HEK293T (cell line): ENCODE measurements at places on chromosomes 1 and 21.

GRCh38 chr1:245260883-245261282 lies 106.1 kb downstream of the KIF26B start:
- no peak for DNase-seq

- no peak for DNase-seq
Observed at GRCh38 chr21:44750675-44751025, 39.3 kb upstream of the TSPEAR start.

DNA sequence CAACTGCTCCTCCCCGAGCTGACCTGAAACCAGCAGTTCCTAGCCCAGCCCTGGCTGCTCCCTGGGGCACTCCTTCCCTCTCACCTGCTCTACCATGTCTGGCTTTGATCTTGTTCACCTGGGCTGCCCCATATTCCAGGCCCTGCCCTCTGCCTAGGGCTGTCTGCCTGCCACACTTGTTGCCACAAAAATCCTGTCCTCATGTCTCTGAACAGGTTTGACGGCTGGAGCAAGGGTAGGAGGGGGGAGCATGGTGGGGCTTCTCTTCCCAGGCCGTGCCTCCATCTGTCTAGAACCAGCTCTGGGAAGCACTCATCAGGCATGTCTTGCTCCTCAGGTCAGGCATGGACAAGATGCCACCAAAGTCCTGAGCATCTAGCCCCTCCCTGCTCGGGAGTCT lies 44.3 kb upstream of the WNT2B start:
- no peak for DNase-seq

DNA sequence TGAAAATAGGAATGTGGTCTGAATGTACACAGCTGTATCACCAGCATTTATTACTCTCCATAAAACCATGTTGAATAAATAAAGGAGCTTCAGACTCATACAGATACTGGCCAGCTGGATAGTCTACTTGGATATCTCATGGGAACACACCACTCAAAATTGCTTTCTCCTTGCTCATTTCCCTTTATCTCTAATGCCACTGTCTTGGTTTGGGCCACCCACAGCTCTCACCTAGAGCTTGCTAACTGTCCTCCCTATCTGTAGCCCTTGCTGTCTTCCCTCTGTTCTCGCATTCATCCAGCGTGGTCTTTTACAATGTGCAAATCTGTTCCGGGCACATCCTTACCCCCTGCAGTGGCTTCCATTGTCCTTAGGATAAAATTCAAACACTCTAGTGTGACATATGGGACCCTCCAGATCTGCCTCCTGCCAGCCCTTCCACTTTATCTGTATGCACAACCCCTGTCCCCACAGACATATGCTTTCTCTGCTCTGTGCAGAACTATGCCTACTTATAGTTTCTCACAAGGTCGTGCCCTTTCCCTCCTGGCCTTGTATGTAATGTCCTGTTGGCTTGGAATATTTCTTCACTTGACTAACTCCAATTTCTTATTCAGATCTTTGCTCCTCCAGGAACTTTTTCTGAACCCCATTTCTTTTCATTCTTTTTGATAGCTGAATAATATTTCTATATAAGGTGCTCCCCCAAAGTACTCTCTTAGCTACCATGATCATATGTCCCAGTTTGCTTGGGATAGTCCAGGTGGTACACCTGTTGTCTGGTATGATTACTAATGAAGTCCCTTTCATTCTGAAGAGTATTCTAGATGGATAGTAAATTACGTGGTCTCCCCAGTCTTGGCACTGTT lies 2.9 kb downstream of the FLVCR1 start:
- no peak for DNase-seq

- no peak for DNase-seq
Observed at GRCh38 chr1:109263234-109263596, 13.9 kb downstream of the CELSR2 start.

GRCh38 chr1:61953076-61953789 lies 211.0 kb downstream of the PATJ start:
- no peak for DNase-seq

- DNase-seq: no peak
Observed at GRCh38 chr1:202825748-202826147, 15.0 kb downstream of the PCAT6 start.

GRCh38 chr1:209989525-209989924 lies 51.5 kb downstream of the SYT14 start:
- no peak for DNase-seq

DNA sequence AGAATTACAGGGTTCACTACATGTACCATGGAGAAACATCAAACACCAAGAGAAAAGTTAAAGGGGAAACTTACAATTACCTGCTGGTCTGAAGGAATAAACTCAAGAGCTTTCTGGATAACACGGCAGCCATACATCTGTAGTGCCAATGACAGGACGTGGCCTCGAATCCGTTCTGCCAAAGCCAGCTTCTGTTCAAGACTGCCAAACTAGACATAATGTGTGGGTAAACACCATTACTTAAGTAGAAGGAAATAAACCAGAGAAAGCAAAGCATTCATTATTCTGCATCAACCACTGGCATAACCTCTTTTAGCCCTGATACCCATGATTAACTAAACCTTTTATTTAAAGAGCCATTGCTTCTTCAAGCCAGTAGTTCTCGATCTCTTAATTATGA lies 41.5 kb upstream of the SDC3 start:
- DNase-seq: no peak

GRCh38 chr1:68229650-68230483 lies 2.5 kb downstream of the WLS start:
- DNase-seq: no peak

DNA sequence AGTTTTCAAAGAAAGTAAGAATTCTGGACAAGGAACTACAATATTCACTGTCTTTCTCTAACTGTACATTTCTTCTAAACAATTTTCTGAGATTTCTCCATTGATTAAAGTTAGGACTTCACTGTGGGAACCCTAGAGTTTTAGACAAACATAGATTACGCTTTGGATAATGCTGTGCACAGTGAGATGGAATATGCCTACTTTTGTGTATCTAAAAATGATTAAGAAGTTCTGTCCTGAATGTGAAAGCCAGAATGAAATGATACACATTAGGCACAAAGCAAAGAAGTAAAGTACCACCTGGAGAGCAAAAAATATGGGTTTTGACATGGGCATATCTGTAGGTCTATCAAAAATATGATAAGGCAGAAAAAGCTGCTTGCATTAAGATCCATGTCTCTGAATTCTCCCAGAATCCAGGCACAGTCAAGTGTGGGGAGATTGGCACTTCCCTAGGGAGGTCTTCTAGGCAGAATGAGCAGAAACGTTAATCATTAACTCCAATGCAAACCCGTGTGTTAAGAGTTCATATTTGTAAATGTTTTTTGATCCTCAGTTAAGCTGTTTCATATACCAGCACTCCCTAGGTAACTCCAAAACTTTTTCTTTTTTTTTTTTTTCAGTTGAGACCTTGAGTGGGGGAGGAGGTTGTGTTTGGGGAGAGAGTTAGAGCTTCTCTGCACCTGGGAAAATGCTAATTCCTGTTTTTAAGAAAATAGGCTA lies 467.1 kb downstream of the LMO4 start:
- no peak for DNase-seq

DNA sequence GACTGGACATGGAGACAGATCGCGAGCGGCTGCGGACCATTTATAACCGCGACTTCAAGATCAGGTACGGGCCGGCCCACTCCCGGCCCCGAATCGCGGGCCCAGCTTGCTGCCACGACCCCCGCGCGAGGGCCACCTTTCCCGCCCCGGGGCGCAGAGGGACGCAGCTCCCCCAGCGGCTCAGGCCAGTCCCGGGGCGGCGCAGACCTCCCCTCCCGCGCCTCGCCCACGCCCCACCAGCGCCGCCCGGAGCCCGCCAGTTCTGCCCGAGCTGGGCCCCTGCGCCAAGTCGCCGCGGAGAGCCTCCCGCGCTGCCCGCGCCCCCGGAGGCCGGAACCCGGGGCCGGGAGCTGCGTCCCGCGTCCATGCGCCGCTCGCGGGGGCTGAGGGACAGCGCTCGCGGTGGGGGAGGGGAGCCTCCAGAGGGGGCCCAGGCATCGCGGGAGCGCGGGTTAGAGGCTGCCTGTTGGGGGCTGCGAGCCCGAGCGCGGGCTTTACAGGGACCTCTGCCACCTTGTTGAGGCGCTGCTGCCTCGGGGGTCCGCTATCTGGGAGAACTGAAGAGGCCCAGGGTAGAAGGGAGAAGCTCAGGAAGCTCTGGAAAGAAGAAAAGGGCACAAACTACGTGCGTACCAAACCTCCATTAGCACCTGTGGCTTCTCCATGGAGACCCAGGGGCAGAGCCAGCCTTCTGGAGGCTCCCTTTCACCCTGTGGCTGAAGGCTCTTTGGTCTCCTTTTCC lies 698 bp downstream of the MOV10 start:
- peak; percentile 65 for DNase-seq

GRCh38 chr1:47575855-47576757 lies 138.3 kb downstream of the FOXD2 start:
- DNase-seq: no peak

DNA sequence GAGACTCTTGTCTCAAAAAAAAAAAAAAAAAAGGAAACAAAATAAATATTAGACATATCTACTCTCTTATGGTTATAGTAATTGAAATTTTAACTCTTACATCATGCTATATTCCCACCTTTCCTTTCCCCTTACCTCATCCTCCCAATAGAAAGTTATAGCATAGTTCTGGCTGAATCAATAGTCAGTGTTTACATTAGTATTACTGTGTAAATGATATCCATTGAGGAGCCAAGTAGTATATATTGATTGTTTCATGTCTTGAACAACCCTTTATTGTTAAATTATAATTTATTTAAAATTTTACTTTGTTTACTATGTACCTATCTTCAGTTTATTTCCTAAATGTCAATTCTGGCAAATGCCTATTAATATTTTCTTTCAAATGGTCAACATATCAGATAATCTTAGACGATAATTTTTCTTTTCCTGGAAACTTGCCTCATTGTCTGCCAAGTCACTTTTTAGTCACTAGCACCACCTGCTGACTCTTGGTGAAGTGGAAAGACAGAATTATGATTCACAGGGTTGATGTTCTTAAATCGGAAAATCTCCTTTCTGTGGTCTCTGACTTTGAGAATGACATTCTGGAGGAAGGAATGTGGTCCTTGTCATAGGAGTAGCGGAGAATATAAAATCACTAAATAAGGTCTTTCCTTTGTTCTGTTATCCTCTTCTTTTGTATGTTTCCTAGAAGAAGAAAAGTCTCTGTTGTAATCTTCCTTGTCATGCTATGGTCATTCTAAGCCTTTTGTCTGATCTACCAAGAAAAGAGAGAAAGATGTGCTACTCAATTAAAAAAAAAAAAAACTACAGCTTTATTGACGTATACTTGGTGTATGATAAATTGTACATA lies 8.6 kb downstream of the HJV start:
- peak; percentile 65 for DNase-seq

- no peak for DNase-seq
Observed at GRCh38 chr1:41870076-41870562, 48.6 kb downstream of the HIVEP3 start.

DNA sequence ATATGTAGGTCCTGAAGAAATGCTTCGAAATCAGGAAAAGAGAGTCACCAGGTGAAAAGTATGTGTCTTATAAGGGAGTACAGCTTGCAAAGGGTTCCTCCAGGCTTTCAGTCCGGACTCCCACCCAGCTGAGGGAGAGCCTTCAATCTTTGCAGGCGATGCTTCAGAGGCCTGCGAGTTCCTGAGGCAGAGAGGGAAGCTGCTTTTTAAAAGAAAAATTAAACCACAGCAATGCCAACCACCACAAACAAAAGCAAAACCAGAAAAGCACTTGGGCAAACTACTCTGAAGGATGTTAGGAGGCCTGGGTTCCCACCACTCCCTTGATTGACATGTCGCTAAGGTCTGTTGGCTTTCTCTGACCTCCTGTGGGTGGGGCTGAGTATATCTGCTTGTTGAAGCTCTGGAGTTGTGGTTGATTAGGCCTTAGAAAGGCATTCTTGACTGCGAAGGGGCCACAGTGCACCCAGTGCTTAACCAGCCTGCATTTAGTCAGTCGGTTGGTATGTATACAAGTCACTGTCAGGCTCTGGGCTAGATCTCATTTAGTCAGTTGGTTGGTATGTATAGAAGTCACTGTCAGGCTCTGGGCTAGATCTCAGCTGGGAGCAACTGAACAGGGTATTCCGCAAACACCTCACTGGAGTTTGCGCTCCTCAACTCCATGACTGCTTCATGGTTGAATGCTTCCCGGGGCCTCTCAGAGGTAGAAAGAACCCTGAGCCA lies 1.2 kb downstream of the NIPAL3 start:
- DNase-seq: no peak
